Muscle of leg (tissue), 16 donors: ENCODE measurements at places on chromosomes 2 and 18. TPM values are rescaled to one million over a fixed set of nuclear protein-coding genes. Genes with fewer than 3 reads are reported as not detected.

The GKN1 gene
- 0.09 TPM for total RNA-seq

The CCDC150 gene
- 4.6 TPM for total RNA-seq

DNA sequence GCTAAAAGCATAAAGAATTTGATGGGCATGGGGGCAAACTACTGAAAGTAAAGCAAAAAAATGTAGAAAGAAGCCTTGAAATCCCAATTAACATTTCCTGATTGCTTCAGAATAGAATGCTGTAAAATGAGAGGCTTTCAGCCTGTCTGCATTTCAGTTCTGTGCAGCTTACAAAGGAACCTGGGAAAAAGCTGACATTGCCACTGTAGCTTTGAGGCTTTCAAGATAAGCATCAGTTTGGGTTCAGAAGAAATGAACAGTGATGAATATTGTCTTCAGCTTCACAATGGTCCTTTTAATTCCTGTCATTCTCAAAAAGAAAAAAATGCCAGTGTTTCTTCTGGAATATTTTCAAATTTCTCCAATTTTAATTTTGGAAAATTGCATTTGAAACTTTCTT is 242.7 kb downstream of the LRRTM1 start:
- no peak for DNase-seq

DNA sequence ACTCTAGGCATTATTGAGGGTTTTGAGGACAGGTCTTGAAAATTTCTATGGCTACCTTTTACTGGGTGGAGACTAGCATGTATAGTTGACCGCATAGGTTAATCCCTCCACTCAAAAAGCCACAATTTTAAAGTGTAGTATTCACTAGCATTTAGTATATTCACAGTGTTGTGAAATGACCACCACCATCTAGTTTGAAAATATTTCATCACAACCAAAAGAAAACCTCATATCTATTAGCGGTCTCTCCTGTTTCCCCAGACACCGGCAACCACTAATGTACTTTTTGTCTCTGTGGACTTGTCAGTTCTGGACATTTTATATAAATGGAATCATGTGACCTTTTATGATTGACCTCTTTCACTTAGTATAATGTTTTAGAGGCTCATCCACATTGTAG is 53.9 kb downstream of the MSH2 start:
- no peak for DNase-seq

GRCh38 chr2:126475031-126475430 is 180.9 kb upstream of the GYPC start:
- no peak for DNase-seq

DNA sequence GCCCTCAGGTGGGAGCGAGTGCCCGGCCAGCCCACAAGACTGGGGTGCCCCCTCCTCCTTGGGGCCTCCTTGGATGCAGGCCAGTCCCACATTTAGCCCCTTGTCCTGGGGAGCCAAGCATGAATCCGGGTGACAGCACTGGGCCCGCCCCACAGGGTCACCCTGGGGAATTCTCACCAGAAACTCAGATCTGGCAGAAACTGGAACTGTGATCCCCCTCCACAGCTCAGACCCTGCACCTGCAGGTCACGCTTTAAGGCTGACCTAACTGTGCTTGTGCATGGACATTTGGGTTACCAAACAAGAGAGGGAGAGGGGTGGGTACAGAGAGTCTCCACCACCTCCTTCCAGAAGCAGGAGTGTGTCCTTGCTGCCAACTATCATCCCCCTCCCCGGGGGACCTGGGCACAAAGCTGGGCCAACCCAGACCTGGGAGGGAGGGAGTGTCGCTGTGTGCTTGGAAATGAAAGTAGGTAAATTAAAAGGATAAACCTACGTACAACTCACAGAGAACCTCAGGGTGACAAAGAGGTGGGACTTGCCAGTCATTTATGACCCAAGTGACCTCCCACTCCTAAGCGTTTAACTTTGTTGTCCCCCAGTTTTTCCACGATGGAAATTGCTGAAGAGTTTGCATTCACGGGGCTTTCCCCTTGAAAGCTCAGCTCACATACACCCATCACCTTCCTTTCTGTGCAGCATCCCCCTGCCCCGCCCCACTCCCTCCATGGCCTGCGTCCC is 9.1 kb downstream of the ITM2C start:
- no peak for DNase-seq
